ENCODE measurements at places on chromosomes 11 and 22. TPM values are rescaled to one million over a fixed set of nuclear protein-coding genes. Genes with fewer than 3 reads are reported as not detected.

Gene RIMBP3B
- total RNA-seq, result 0.18 TPM

Gene KRTAP5-8
- not detected for total RNA-seq

Gene SCGB1D2
- not detected for total RNA-seq

Gene TECTA
- total RNA-seq, result 0.04 TPM

Gene INPP5J
- 1.7 TPM for total RNA-seq

Gene SLC22A8
- not detected for total RNA-seq

Gene CADM1
- total RNA-seq, result not detected

GRCh38 chr11:72091292-72091691, 10.6 kb downstream of the LRRC51 start:
- no peak for DNase-seq

GRCh38 chr11:124608147-124608546, 3.1 kb upstream of the PANX3 start:
- no peak for DNase-seq

GRCh38 chr11:64353715-64354506, 5.1 kb upstream of the RPS6KA4 start:
- DNase-seq, result no peak

DNA sequence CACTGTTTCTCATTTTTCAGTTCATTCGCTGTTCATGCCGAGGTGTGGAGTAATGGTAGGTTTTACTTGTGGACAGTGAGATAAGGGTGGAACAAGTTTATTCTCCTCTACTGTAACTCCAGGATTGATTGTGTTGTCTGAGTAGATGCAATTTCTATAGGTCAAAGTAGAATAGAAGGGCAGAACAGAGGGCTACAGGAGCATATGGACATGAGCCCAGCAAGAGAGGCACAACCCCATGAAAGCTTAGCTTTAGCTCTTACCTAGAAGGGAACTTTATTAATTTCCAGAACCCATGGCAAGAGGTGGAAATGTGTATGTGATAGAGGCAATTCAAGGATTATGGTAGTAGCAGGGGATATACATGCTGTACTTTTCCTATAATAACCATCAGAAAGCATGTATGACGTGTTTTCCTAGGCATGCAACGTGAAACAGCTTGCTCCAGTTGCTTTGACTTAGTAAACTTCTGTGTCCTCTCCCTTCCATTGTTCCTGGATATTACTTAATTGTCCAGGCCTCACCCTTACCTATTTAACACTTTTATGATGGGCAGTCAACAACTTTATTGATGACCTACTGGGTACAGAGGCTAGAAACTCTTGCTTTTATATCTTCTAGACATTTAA, 13.8 kb upstream of the SLC37A2 start:
- DNase-seq, result no peak

DNA sequence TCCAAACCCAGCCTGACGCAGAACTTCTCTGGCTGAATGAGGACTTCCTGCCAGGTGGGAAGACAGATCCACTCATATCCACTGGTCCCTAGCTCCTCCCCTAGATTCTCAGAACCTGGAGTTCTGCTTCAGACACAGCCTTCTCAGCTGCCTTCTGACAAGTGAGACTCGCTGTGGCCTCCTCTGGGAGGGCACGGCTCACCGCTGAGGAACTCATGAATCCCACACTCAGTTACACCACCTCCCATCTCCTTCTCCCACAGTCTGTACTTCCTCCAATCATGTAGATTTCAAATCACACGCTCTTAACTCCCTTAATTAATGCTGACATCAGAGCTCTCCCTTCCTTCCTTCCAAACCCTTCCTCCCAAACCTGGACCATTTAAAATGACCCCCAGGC, 86.4 kb upstream of the TMEM45B start:
- DNase-seq, result no peak

DNA sequence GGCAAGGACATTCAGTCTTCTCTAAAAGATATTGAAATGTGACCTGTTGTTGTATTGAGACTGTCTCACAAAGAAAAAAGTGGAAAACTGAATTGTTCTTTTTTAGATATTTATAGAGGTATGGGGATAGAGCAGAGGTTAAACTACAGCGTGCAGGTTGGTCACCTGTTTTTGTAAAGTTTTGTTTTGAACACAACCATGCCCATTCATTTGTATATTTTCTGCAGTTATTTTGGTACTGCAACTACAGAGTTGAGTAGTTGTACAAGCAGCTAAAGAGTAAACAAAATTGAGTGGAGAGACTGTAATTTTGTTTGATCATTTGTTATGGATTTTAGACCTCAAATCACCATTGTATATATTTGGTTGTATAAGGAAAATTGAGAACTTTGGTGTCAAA, 11.3 kb downstream of the EED start:
- DNase-seq, result no peak

GRCh38 chr11:34948696-34949095, 32.3 kb downstream of the PDHX start:
- no peak for DNase-seq

- peak; percentile 94 for DNase-seq
Measured at GRCh38 chr11:65637794-65638419, at the start of gene SIPA1. SIPA1 (plus strand) TSS chr11:65638101; CDS start chr11:65640922, 2,821 bp downstream.

- peak; percentile 34 for DNase-seq
Measured at GRCh38 chr11:134207538-134208239, 16.1 kb downstream of the NCAPD3 start.
